ENCODE measurements at places on chromosomes 1 and 21.

DNA sequence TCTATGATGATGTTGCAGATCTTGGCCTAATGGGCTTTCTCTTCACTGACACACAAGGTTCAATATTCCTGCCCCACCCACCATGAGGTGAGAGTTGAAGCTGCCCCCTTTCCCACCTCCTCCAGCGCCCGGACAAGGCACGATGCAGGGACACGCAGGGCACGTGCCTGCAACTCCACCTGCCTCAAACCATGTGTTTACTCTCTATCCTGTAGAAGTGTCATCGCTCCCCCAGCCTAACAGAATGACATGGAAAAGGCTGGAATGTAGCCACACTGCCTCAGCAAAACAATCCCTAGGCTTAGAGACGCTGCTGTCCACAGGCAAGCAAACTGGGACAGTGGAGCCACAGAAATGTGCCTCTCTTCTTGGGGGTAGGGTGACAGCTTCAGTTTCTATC lies 92.9 kb upstream of the SOD1 start:
- no peak for DNase-seq

- no peak for DNase-seq
These were observed 19.2 kb upstream of the PEF1 start for GRCh38 chr1:31663622-31664452.

DNA sequence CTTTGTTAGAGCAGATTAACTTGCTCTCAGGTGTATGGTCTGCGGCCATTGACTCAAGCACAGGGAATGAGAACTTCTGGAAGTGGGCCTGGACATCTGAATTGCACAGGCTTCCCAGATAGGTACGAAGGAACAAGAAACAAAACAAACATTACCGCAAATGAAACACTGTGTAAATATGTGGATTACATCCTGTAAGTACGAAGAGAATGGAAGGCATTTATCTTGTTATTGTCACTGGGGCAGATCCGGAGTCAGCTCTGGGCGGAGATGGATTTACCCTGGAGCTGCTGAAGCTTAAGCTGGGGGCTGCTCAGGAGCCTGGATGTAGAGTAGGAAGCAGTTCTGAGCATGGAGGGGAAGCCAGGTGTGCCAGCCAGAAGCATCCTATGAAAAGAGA lies 6.8 kb downstream of the HES2 start:
- no peak for DNase-seq

- no peak for DNase-seq
These were observed 115.6 kb upstream of the GUCA2B start for GRCh38 chr1:42037586-42037985.

GRCh38 chr1:3917761-3918160 lies 17.7 kb upstream of the C1orf174 start:
- no peak for DNase-seq

DNA sequence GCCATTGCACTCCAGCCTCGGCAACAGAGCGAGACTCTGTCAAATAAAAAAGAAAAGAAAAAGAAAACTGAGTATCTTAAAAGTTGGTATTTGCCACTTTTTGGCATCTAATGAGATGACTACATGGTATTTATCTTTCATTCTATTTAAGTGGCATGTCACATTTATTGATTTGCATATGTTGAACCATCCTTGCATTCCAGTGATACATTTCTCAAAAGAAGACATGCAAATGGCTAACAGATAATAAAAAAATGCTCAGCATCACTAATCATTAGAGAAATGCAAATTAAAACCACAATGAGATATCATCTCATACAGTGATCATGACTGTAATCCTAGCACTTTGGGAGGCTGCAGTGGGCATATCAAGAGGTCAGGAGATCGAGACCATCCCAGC lies 28.1 kb downstream of the SFPQ start:
- DNase-seq, result no peak

- no peak for DNase-seq
These were observed 15.5 kb upstream of the MTARC2 start for GRCh38 chr1:220732621-220733020.

DNA sequence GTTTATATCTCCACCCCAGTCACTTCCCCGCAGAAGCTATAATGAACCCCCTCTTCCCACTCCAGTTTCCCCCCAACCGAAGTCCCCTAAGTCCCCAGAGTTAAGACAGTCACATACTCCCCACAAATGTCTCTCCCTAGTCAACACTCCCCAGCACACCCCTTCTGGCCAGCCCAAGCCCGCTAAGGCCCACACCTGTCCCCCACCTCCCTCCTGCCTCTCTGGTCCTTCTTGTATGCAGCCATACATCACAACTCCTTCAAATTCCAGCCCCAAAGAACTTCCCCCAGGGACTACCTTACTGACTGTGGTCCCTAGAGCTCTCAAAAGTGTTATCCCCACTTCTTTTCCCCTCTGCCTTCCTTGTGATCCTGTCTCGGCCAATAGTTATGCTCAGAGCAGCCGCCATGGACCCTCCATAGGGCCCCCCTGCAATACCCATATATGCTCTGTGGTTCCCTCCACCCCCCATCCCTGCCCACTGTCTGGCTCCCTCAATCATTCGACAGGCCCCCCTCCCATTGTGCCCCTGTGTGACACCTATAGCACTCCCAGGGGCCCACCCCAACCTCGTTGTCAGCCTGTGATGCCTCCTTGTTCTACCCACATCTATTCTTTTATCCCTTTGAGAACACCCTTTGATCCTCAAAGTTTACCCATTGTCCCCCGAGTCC lies 2.2 kb downstream of the NSUN4 start:
- DNase-seq, result no peak

DNA sequence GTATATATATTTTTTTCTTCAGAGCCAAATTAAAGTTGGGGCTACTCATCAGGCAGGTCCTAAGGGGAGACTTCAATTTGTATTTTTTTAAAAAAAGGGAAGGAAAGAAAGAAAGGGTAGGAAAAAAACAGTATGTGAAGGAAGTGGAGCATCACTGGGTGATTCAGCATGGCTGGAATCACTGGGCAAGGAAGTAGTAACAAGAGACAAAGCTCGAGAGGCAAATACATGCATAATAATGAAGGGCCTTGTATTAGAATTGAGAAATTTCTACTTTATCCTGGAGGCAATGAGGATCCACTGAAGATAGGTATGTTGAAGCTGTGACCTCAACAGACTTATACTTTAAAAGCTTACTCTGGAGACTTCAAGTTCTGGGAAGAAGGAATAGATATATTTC lies 184.4 kb downstream of the COQ8A start:
- no peak for DNase-seq

DNA sequence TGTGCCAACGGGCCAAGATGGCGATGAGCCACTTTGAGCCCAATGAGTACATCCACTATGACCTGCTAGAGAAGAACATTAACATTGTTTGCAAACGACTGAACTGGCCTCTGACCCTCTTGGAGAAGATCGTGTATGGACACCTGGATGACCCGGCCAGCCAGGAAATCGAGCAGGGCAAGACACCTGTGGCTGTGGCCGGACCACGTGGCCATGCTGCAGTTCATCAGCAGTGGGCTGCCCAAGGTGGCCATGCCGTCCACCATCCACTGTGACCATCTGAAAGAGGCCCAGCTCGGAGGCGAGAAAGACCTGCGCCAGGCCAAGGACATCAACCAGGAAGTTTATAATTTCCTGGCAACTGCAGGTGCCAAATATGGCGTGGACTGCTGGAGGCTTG lies 32.2 kb upstream of the GPR137B start:
- no peak for DNase-seq

DNA sequence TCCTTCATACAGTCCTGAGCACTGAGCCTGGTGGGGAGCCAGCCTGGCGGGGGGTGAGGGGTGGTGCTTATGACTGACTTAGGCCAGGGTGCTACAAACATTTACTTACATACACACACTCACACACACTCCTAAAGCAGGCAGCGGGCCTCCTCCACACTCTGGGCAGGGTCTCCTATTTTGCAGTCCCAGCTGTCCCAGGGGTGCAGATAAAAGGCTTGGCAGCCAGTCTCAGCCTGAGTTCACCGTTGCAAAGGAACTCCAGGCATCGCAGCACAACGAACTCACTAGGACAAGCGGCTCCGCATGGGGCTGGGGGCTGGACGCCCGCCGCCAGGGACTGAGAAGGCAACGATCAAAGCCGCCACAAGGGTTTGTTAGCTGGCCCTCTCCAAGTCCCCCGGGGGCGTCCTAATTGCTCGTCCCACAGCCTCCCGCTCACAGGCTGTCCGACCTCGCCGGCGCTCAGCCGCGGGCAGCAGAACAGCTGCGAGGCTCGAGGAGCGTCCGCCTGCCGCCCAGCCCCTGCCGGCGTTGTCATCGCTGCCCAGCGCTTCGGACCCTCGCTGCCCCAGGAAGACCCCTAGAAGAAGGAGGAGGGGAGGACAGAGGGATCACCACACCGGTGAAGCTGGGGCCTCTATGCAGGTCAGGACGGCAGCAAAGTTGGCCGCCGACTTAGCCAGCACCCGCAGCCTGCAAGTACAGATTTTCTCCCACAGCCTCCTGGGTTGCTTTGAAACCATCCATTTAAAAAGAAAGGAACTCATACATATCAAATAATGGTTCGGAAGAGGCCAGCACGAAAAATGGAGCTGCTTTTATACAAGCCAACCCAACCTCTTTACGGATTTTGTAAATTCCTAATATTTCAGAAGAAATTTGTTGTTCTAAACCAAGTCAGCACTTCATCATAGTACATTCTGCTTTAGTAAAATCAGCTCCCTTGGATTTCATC lies 6.2 kb downstream of the BARHL2 start:
- DNase-seq, result no peak

GRCh38 chr1:109274533-109275476 lies 8.1 kb downstream of the PSRC1 start:
- no peak for DNase-seq

DNA sequence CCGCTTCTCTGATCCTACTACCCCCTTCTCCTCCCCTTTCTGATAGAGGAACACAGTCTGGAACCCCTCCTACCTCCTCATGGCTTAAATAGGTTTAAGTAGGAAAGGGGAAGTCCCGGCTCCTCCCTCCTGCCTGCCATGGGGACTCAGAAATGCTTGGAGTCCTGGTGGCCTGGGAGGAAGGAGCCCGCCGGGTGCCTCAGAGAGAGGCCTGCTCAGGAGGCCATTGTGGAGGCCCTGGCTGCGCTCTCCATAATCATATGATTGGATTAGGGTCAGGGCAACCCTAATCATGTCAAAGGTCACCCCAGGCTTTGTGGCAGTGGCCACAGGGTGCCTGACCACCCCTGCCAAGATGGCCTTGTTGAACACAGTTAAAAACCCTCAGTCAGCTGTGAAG lies 29.0 kb downstream of the WNT3A start:
- DNase-seq, result no peak

DNA sequence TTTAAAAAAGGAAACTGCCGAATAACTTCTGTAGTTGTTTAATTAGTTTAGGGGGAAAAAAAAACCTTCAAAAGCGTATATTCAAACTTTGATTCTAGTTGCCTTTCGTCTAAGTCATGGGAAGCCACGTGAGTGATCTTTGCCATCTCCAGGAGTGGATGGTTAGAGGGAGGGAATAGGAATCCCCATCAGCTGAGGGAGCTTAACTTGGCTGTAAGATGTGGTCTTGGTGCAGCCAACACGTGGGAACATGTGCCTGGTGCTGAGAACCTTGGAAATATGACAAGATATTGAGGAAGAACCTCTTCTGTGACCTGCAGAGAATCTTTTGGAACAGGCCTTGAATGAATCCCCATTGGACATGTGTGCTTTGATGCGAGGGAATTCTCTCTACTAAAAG lies 1.7 kb downstream of the BACE2 start:
- DNase-seq, result no peak

DNA sequence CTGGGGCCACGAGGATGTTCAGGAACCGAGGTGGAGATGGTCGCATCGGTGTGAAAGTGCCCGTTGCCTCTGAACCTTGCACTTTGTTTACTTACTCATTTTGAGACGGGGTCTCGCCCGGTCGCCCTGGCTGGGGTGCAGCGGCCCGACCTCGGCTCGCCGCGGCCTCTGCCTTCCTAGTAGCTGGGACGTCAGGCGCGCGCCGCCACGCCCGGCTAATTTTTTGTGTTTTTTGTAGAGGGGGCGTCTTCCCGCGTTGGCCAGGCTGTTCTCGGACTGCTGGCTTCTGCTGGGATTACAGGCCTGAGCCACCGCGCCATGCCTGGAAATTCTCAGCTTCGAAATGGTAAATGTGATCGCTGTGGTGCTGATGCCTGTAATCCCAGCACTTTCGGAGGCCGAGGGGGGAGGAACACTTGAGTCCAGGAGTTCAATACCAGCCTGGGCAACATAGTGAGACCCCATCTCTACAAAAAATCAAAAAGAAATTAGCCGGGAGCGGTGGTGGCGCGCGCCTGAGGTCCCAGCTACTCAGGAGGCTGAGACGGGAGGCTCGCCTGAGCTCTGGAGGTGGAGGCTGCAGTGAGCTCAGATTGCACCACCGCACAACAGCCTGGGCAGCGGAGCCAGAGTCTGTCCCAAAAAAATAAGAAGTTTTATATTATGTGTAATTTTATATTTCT lies 684 bp upstream of the MRPL20 start:
- no peak for DNase-seq

GRCh38 chr1:219526074-219526473 lies 86.8 kb downstream of the ZC3H11B start:
- no peak for DNase-seq

DNA sequence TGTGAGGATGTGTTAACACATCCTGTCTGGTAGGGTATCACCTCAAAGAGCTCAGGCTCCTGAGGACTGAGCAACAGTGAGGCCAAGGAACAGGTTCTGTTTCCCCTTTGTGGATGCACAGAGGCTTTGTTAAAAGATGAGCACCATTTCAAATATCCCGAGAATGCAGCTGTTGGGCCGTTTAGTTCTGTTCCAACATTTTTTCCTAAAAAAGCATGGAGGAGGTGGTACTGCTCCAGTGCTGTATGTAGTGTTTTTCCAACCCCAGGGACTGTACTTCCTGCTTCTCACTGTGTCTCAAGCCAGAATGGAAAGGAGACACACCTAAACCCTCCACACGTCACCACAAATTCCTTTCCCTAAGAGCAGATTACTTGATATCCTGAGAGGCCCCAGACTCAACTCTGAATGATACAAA lies 53.8 kb upstream of the BCL10 start:
- DNase-seq, result peak; percentile 92

GRCh38 chr1:159965263-159965662 lies 11.2 kb upstream of the SLAMF9 start:
- no peak for DNase-seq

DNA sequence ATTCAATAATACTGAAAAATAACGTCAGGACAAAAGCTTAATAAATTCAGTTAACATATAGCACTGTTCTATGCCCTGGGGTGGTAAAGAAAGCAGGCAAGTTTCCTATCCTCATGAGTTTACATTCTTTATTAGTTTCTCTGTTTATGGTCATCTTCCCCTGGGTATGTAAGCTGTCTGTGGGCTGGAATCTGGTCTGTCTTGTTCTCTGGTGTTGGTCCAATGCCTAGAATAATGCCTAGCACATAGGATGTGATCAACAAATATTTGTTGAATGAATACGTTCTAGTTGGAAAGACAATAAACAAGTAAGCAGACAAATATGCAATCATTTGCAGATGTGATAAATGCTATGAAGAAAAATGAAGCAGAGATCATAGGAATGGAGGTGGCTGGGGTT lies 7.2 kb upstream of the IGSF3 start:
- DNase-seq, result no peak

GRCh38 chr1:22849770-22850169 lies 122.9 kb downstream of the LACTBL1 start:
- no peak for DNase-seq

- no peak for DNase-seq
These were observed 229.8 kb upstream of the SGIP1 start for GRCh38 chr1:66304128-66304527.

Data from fibroblast of skin of left biceps (primary cell).